ENCODE measurements at places on chromosomes 7 and 10.

- DNase-seq = no peak
These were observed 772 bp upstream of the ZSCAN25 start for GRCh38 chr7:99615989-99616358.

DNA sequence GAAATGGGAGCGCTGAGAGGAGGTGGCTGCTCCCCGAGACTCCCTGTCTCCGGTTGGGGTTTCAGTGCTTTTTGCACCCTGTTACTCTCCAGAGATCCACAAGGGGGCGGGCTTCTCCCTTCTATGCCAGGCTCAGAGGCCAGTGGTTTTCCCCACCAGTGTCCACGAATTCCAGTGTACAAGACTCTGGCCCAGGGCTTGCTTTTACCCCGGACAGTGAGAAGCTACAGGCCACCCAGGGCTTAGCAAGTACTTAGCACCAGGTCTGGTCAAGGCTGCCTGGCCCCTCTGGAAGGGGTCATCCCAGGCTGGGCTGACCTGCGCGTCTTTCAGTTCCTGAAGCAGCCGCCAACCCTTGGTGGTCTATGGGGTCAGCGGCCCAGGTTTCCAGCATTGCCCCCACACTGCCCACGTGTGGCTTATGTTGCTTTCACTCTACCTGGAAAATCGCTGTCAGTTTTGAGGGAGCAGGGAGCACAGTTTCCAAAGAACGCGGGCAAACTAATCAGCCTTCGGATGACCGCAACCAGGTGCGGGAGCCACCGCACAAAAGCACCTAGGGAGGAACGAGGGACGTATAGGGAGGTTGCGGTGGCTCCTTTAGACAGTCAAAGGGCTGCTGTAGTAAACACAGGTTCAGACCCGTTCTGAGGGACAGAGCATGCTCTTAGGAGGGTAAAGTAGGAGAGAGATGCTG, 6.8 kb downstream of the CYP26A1 start:
- DNase-seq = no peak

GRCh38 chr10:30048768-30049517, 10.4 kb downstream of the JCAD start:
- DNase-seq = no peak

GRCh38 chr7:17448479-17449423, 150.3 kb downstream of the AHR start:
- DNase-seq = no peak

DNA sequence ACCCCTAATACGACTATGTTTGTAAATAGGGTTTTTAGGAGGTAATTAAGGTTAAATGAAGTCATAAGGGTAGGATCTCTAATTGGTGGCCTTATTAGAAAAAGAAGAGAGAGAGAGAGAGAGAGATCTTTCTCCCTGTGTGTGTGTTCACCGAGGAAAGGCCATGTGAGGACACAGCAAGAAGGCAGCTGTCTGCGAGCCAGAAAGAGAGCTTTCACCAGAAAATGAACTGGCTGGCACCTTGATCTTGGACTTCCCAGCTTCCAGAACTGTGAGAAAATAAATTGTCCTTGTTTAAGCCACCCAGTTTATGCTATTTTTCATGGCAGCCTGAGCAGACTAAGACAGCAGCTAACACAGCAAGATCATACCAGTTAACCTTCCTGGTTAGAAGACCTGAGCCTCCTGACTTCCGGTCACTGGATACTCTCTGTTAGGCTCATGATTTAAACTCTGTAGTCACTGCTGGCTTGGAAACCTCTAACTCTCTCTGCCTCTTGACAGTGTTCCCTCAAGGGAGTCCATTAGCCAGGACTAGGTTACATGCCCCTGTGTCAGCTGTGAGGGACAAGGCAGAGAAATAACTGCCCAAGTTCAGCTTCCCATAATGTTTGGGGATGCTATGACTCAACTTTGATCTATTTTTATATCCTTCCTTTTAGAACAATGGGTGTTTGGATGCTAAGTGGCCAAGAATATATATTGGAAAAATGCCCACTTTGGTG, 102.3 kb downstream of the DYNC1I1 start:
- no peak for DNase-seq

GRCh38 chr7:134995239-134996096, 9.2 kb downstream of the AGBL3 start:
- DNase-seq = no peak

DNA sequence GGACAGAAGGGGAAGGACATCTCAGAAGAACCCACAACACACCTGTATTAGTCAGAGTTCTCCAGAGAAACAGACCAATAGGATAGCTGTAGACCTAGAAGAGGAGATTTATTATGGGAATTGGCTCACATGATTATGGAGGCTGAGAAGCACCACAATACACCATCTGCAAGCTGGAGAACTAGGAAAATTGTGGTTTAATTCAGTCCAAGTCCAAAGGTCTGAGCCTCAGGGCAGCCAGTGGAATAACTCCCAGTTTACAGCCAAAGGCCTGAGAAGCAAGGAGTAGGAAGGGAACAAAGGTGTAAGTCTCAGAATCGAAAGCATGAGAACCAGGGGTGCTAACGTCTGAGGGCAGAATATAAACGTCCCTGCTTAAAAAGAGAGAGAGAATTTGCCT, 99.6 kb upstream of the AUTS2 start:
- no peak for DNase-seq

GRCh38 chr7:149819961-149820340, 18.2 kb upstream of the ZNF862 start:
- DNase-seq = no peak

- DNase-seq = no peak
These were observed 16.2 kb upstream of the AHCYL2 start for GRCh38 chr7:129208667-129209066.

DNA sequence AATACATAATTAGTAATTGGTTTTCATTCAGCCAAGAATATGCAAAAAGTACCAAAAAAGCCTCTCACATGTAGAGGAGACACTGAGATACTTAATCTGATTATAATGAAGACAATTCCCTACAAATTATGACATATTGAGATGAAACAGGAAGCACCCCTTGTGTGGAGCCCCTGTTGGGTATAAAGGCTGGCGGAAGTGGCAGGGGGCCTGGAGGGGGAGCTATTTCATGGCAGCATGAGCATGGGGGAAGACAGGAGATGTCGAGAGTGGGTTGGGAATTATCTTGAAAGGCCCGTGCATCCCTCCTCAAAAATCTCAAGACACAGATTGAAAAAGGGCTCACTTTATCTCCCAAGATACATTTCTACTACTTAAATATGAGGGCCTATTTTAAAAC, 96.9 kb downstream of the PIP4K2A start:
- DNase-seq = no peak

GRCh38 chr7:144049491-144049890, 743 bp downstream of the OR2A5 start:
- DNase-seq = no peak

- no peak for DNase-seq
These were observed 27.9 kb upstream of the AOAH start for GRCh38 chr7:36752026-36752711.

DNA sequence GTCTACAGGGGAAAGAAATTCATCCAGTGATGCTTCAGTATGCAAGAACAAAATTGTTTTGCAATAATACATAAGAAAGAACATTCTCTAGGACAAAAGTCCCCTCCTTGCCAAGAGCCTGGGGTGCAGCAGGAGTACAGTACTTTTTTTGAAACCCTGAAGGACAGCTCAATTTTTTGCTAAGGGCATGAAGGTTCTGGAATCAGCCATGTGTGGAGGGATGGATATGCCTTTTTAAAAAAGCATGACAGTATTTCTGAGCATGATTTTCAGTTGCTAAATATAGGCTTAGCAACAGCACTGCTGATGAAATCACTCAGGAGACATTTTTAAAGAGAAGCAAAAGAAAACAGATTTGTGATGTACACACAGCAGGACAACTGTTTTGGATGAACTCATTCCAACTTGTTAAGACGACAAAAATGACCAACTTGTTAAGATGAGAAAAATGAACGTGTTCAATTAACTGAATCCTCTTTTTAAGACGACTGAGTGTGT, 39.3 kb downstream of the HBP1 start:
- no peak for DNase-seq

DNA sequence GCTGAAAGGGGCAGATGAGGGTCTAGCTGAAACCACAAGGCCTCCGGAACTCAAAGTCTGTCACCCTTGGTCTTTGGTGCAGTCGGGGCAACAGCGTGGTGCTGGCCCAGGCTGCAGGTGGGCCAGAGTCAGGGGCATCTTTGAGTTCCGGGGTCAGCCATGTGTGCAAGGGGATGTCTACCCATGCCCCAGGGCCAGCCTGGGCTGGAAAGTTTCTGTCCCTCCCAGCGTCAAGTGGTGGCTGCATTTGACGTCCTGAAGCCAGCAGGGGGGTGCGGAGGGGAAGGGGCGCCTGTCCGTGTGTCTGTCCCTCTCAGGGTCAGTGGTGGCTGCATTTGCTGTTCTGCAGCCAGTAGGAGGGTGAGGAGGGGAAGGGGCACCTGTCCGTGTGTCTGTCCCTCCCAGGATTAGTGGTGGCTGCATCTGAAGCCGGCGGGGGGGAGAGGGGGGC, 638 bp downstream of the BRAT1 start:
- no peak for DNase-seq

- DNase-seq = no peak
These were observed 77.0 kb downstream of the SLC25A13 start for GRCh38 chr7:96244992-96245292.

GRCh38 chr10:102743078-102743587, 615 bp upstream of the WBP1L start:
- no peak for DNase-seq

GRCh38 chr10:94355841-94356240, 6.9 kb downstream of the NOC3L start:
- DNase-seq = no peak

DNA sequence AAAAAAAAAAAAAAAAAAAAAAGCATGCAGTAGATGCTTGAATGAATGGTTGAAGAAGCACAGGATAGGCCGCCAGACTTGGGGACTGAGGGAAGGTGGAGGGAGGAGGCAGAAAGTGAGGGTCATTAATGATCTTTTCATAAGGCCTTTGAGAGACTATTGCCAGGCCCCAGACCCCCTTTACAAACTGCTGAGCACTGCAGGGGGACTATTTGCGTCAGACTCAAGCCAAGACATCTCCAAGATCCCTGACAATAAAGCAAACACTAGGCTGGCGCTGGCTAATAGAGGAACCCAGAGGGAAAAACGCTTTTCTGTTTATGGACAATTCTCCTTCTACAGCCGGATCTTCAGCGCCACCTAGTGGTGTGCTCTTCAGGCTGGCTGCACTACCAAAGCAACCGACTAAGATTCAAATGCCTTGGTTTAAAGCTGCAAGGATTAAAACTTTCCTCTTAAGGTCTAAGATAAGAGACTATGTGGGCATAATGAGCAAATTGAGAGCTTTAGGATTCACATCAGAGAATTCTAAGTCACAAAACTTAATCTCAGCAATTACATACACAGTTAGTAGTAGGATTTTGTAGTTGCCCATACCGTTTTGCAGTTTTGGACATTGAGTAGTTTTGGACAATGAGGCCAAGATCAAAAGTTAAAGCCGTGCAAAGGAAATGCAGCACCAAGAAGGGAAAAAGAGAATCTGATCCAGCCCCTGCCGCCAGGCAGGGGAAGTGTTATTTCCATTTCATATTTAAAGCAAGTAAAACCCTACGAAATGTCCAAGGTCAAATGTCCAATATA, 17.9 kb upstream of the AGK start:
- DNase-seq = peak; percentile 28

GRCh38 chr7:5689716-5690115, 91.7 kb downstream of the RNF216 start:
- no peak for DNase-seq

- DNase-seq = no peak
These were observed 10.6 kb upstream of the ENTPD7 start for GRCh38 chr10:99648717-99649116.

DNA sequence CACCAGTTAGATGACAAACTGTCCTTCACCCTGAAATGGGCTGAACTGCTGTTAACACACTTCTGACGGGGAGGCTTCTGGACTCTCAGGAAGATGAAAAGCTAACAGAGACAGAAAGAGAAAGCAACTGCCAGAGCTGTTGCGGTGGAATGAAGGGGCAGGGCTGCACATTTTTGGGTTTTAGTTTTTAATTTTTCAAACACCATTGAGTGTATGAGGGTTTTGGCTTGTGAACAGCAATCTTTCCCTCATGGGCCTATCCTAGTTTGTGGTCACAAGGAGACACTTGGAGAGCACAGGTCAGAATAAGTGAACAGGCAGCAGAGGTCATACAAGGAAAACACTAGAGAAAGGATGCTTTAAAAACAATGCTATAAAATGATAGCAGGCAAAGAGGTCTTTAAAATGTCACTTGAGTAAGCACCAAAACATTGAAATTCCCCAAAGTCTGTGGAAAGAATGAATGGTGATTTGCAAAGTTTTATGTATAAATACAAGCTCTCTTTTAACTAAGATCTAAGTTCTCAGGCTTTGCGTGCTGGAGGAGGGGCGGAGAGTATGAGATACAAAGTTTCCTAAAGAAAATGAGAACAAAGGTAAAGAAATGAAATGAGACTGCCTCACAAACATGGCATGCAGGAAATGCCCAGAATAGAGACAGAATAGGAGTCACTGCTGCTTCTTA, 101.4 kb upstream of the GLI3 start:
- no peak for DNase-seq

GRCh38 chr7:94005753-94006152, 1.6 kb upstream of the BET1 start:
- DNase-seq = no peak

DNA sequence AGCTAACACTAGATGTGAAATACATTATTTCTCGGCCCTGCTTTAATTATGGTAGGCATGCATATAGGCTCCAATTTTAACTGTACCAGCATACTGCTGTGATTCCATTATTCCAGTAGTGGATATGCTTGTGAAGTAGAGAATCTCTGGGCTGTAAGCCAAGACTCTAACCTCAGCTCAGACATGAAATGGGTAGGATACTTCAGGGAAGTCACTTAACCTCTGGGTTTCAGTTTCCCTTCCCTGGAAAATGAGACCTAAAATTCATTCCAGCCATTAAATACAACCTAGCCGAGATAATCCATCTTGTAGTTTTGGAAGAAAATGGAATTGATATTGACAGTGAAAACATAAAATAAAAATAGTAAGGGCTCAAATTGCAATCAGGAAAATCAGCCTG, 59.6 kb upstream of the TRIL start:
- DNase-seq = no peak

DNA sequence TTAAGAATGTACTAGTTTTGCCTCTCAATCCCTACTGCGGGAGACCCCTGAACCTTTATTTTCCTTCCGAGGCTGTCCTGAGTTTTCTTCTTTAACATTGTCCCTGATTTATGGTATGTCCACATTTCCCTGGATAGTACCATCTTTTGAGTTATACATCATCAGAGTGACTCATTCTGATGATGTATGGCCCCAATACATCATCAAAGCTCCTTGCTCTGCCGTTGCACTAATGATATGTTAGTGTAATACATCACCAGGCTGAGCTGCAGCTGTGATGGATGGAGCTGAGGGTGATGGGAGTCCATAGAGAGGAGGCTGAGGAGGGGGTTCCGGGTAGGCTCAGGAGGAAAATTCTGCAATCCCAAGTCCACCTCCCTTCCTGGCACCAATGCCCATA, 986.5 kb downstream of the KCNMA1 start:
- no peak for DNase-seq

DNA sequence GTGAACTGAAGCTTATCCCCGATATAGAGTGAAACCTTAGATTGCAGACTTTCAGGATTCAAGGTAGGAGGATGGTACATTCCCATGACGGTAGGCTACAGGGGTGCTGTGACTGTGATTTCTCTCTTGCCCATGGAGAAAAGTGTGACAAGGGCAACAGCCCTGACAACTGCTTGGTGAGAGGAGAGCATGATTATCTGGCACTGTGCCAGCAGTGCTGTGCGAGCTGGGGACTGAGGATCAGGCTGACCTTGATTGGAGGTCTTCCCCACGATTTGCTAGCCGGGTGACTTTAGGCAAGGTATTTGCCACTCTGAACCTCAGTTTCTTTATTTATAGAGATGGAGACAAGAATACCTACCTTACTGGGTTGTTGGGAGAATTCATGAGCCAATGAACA, 229.5 kb downstream of the PTEN start:
- no peak for DNase-seq
